ENCODE measurements at places on chromosomes 2 and 18. TPM values are rescaled to one million over a fixed set of nuclear protein-coding genes. Genes with fewer than 3 reads are reported as not detected.

Gene GRHL1
- total RNA-seq: 0.27 TPM

- no peaks in the 10 kb centered on the region for H3K27me3 ChIP-seq
- DNase-seq: no peak
- H3K36me3 ChIP-seq: peaks cover 31% of the 10 kb centered on the region
- peak overlapping the region; percentile 67 for H3K27ac ChIP-seq
- H3K4me1 ChIP-seq: peaks cover 67% of the 10 kb centered on the region
Measured at GRCh38 chr18:3265564-3266033, 3.7 kb downstream of the MYL12B start.

DNA sequence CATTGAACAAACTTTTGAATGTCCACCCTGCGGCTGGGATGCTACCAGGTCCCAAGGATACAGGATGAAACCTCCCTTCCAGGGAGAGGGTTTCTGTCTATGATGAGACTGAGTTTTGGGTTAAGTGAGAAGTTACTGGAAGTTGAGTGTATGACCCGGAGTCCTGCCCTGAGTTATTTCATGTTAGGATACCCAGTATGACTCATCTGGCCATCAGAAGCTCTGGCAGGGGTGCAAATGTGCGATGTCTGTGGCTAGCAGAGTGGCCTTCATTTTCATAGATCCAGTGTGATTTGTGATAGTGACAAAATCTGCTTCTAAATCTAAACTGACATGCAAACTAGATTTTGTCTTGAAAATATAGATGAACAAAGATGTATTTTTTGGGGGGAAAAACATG is 55.3 kb downstream of the KCTD1 start:
- no peaks in the 10 kb centered on the region for H3K36me3 ChIP-seq
- no peaks in the 10 kb centered on the region for H3K27me3 ChIP-seq
- H3K4me1 ChIP-seq: no peaks in the 10 kb centered on the region
- no peak for DNase-seq

Gene WDR7
- 21.5 TPM for total RNA-seq

GRCh38 chr2:65300134-65300760 is 72.6 kb downstream of the ACTR2 start:
- no peak for DNase-seq
- H3K36me3 ChIP-seq: no peaks in the 10 kb centered on the region
- H3K27me3 ChIP-seq: peaks cover 13% of the 10 kb centered on the region
- H3K4me3 ChIP-seq: peak overlapping the region; percentile 52

Gene SAG
- total RNA-seq: not detected

GRCh38 chr2:195711478-195711877 is 54.5 kb downstream of the SLC39A10 start:
- peaks cover 34% of the 10 kb centered on the region for H3K36me3 ChIP-seq
- no peak overlapping the region for H3K27ac ChIP-seq
- H3K4me1 ChIP-seq: no peaks in the 10 kb centered on the region

- no peak overlapping the region for H3K4me3 ChIP-seq
- no peak for DNase-seq
- no peaks in the 10 kb centered on the region for H3K27me3 ChIP-seq
Measured at GRCh38 chr2:120898961-120899750, 163.5 kb downstream of the GLI2 start.

Gene OTX1
- total RNA-seq: not detected

DNA sequence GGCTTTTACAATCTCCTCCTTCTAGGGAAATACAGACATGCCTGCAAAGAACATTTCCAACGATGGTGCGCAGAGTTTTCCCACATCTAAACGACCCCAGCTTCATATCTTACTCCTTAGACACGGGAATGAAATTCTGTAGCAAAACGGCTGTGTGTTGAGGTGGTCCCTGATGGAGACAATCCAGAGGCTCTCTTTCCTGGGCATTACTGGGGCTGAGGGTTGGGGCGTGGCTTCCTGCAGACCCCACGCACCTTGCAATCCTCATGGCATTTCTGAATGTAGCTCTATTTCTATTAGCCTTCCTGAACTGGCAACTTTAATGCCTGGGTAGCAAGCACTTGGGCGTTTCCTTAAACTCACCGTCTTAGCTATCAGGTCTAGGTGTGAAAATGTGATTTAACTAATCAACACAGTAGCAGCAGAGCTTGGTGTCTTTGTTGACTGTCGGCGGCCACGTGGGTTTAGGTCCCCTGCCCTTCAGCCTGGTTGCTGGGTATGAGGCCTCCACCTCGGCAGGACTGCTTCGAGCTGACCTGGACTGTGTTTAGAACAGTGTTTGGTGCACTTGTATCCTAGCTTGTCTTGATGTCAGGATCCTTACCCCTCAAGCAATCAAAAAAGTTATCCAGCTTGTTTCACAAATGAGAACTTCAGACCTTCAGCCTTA is 242.8 kb downstream of the GBX2 start:
- H3K4me1 ChIP-seq: no peaks in the 10 kb centered on the region
- no peaks in the 10 kb centered on the region for H3K36me3 ChIP-seq
- H3K27me3 ChIP-seq: peaks cover 4% of the 10 kb centered on the region
- H3K4me3 ChIP-seq: no peak overlapping the region
- no peak overlapping the region for H3K27ac ChIP-seq
- DNase-seq: no peak

Gene TBR1
- not detected for total RNA-seq

Gene QPCT
- total RNA-seq: 0.64 TPM

DNA sequence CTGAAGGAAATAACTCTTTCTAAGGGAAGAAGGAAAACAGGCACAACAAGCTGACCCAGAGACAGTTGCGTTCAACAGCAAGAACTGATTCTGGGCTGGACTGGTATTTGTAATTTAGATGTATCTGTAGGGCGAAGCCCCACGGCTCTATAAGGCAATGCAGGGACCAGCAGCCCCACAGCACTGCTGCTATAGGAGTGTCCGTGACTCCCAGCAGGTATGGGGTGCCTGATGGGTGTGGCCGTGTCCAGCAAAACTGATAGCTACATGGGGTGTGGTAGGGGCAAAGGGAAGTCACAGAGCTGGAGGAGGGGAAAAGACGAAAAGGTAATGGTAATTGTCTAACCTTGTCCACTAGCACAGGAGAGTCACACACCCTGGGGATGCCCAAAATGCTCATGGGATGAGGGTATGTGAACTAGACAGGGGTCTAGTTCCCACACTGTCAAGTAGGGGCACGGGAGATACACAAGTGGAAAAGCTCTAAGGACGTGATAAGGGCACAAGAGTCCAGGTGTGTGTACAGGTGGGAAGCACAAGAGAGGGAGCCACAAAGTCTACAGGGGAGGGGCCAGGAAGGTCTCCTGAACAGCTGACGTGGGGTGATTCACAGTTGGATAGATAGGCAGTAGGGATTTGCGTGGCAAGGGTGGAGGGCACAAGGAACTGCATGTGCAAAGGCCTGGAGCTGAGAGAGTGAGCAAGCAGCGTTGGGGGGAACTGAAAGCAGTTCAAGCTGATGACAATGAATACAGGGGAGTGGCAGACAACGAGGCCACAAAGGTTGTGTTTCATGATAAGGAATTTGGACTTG is 48.5 kb upstream of the ASPRV1 start:
- peaks cover 6% of the 10 kb centered on the region for H3K36me3 ChIP-seq
- H3K27ac ChIP-seq: no peak overlapping the region
- H3K27me3 ChIP-seq: no peaks in the 10 kb centered on the region
- no peak for DNase-seq

DNA sequence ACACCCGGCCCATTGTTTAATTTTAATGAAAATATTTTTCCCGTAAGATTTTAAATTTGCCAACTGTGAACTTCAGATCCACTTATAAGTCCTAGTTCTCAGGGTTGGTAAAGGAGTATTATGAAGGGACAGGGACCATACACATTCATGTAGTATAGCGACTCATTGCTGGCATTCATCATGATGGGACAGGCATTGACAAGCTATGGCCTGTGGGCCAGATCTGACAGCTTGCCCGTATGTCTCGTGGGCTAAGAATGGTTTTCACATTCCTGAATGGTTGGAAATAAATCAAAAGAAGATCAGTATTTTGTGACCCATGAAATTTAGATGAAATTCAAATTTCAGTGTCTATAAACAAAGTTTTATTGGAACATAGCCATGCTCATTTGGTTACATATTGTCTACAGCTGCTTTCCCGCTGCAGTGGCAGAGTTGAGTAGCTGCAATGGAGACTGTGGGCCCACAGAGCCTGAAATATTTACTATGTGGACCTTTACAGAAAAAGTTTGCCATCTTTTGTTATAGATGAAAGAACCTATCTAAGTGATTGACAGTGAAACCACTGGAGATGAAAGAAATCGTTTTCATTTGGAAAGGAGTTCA is 4.1 kb downstream of the RAPGEF4 start:
- H3K4me3 ChIP-seq: no peak overlapping the region
- peaks cover 10% of the 10 kb centered on the region for H3K4me1 ChIP-seq
- H3K27me3 ChIP-seq: peaks cover 40% of the 10 kb centered on the region
- H3K27ac ChIP-seq: no peak overlapping the region
- no peaks in the 10 kb centered on the region for H3K36me3 ChIP-seq

DNA sequence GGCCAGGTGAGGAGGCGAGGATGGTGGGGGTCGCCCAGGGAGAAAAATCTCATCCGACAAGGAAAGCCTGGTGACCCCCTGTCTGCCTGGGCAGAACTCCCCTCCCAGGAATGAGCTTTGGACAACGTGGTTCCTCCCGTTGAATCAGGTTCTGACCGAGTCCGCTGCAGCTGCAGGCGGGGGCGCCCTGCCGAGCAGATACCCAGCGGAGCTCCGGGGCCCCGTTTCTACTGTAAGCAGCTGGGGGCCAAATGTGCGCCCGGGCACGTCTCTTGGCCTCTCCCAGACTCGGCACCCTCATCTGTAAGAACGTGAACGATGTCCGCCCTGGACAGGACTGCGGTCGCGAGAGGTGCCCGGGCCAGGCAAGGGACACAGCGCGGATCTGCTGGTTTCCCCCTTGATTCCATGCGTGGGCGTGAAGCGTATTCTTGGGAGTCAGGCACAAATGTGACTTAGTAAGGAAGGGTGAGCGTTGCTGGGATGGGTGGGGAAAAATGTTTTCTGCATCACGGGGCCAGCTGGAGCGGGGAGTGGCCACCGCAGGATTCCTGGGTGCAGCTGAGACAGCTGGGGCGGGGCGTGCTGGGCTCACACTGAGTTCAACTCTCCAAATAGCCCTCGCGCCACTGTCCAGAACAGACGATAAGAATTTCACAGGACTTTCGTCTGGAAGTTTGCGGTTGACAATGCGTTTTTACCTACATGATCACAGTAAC is 20.2 kb upstream of the TUBB6 start:
- peaks cover 22% of the 10 kb centered on the region for H3K27me3 ChIP-seq
- H3K27ac ChIP-seq: no peak overlapping the region
- DNase-seq: no peak
- H3K36me3 ChIP-seq: no peaks in the 10 kb centered on the region

- peaks cover 50% of the 10 kb centered on the region for H3K36me3 ChIP-seq
- H3K4me3 ChIP-seq: no peak overlapping the region
- H3K4me1 ChIP-seq: peaks cover 24% of the 10 kb centered on the region
- no peak overlapping the region for H3K27ac ChIP-seq
Measured at GRCh38 chr2:232835687-232836208, 34.3 kb upstream of the SNORC start.

Gene CD207
- total RNA-seq: not detected

- DNase-seq: peak; percentile 70
- H3K27ac ChIP-seq: peak within 1 kb of the TSS; percentile 97
- H3K4me1 ChIP-seq: peaks cover 29% of the 10 kb centered on the region
- H3K36me3 ChIP-seq: peaks cover 41% of the 10 kb centered on the region
- H3K4me3 ChIP-seq: peak within 1 kb of the TSS; percentile 98
Measured at GRCh38 chr18:63319383-63320122, at the start of gene BCL2. Gene BCL2 (minus strand): TSS chr18:63319769.

DNA sequence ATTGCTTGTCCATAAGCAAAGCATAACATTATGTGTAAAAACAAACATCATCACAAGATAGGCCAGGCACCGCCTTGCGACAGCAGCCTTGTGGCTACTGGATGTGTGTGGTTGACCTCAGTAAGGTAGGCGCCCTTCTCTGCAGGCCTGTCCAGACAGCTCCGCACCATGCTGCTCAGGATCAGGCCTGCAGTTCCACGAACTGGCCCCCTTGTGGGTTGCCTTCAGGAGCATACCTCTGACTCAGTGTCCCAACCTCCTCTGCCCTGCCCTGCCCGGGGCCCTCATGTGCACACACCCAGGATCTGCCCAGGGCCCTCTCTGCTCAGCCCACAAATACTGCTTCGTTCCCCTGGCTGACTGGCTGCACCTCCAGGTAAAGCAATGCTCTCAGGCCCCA is 16.1 kb upstream of the ZNF236 start:
- H3K4me1 ChIP-seq: peaks cover 13% of the 10 kb centered on the region
- H3K27ac ChIP-seq: no peak overlapping the region
- DNase-seq: no peak
